ENCODE measurements at places on chromosomes 4 and X.

- DNase-seq: peak; percentile 50
Observed at GRCh38 chr4:168449719-168450452, 30.4 kb downstream of the DDX60L start.

GRCh38 chrX:70494441-70494840 lies 49.8 kb downstream of the DLG3 start:
- peak; percentile 11 for DNase-seq

GRCh38 chrX:72307646-72308051 lies 1.9 kb upstream of the CITED1 start:
- no peak for DNase-seq

GRCh38 chr4:20735931-20736330 lies 35.7 kb downstream of the PACRGL start:
- no peak for DNase-seq

DNA sequence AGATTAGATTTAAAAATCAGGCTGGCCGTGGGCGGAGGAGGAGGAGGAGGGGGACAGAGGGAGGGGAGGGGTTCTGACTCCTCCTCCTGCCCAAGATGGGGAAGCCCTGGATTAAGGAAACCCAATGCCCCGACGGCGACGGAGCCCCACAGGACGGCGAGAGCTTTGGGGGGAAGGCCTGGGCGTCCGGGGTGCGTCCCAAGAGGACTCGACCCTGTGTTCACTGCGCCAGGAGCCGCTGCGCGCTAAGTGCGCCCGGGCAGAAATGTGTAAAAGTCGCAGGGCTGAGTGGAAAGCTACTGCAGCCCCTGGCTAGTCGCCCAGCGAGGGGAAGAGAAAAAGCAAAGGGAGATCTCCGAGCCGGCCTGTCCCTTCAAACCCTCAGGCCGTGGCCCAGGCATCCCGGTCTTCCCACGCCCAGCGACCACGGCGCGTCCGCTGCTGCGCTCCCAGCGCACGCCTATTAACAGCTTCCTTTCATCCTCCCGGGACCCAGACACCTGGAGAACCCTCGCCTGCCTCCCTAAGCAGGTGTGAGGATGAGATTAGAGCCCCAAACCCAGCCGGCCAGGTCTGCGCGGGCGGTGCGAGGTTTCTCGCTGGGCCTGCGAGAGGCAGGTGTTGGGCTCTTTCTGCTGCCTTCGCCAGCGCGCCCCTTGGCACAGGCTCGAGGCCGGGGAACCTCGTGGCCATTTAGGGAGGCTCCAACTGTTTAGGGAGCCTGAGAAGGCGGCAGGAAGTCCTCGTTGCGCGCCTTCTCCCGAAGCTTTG lies 1.4 kb upstream of the RPS6KA3 start:
- DNase-seq: no peak
